Smooth muscle cell of bladder (primary cell): ENCODE measurements at places on chromosomes 16 and 17. TPM values are rescaled to one million over a fixed set of nuclear protein-coding genes. Genes with fewer than 3 reads are reported as not detected.

Gene TPSG1
- total RNA-seq = not detected in 2 replicates

Gene PDILT
- not detected in 2 replicates for total RNA-seq

Gene CTRB1
- not detected in 2 replicates for total RNA-seq

Gene CD300H
- total RNA-seq = not detected in 2 replicates

Gene ARL17B
- 2.4 and 4.6 TPM in 2 replicates for total RNA-seq

Gene ANKRD13B
- 2.0 and 4.7 TPM in 2 replicates for total RNA-seq

Gene MYO1D
- total RNA-seq = 30.2 and 33.1 TPM in 2 replicates

Gene OR1A1
- total RNA-seq = not detected in 2 replicates

Gene STAT5A
- total RNA-seq = 20.2 and 26.6 TPM in 2 replicates

Gene WSCD1
- under 0.01 and 0.09 TPM in 2 replicates for total RNA-seq

Gene KRT33B
- 0.14 and 0.18 TPM in 2 replicates for total RNA-seq

Gene WNT3
- 0.71 and 0.92 TPM in 2 replicates for total RNA-seq

Gene PRAC2
- 0.46 TPM in 1 of 2 replicates, not detected in the other for total RNA-seq

Gene SLC4A1
- not detected in 2 replicates for total RNA-seq

Gene FOXJ1
- not detected in 2 replicates for total RNA-seq

Gene ZNF469
- total RNA-seq = 2.0 and 4.6 TPM in 2 replicates
